NCI-H2107 (cell line): ENCODE measurements at places on chromosomes 5 and 9.

DNA sequence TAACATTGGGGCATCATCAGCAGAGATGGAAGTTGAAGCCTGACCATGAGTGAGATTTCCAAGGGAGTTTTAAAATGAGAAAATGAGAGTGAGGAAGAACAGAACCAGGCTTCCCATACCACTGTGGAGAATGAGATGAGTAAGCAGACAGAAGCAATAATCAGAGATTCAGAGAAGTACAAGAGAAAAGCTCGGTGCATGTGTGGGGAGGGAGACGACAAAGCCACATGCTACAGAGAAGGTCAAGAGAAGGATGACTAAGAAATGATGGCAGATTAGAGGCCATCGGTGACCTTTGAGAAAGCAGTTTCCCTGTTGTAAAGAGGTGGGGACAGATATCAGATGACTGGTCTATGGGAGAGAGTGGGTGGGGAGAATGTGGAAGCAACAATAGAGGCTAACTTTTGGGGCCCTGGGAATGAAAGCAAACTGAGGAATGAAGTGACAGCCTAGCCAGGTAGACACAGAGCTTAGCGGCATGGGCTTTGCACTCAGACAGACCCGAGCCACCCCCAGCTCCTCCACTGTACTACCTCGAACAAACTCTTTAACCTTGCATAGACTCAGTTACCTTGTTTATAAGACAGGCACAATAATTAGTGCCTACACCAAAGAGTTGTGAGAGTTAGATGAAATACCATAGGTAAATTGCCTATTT lies 207.7 kb downstream of the PIK3R1 start:
- no peak for DNase-seq

DNA sequence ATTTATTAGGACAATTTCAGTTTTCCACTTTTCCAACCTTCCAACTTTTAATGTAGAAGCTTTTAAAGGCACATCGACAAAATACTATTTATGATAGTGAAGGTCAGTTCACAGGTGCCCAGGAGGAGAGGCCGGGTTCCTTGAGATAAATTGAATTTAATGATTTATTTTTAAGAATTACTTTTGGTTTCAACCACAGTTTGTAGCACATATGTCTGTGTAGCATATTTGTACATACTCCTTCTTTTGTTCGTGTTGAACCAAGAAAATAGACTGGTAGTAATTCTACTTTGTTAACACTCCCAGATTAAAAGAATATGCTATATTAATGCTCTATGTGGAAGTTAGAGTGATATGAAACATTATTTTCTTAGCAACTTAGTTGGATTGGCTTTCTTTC lies 46.7 kb downstream of the NTRK2 start:
- no peak for DNase-seq

- DNase-seq = no peak
Measured at GRCh38 chr5:18354828-18355227, 720.6 kb downstream of the TAF11L14 start.

DNA sequence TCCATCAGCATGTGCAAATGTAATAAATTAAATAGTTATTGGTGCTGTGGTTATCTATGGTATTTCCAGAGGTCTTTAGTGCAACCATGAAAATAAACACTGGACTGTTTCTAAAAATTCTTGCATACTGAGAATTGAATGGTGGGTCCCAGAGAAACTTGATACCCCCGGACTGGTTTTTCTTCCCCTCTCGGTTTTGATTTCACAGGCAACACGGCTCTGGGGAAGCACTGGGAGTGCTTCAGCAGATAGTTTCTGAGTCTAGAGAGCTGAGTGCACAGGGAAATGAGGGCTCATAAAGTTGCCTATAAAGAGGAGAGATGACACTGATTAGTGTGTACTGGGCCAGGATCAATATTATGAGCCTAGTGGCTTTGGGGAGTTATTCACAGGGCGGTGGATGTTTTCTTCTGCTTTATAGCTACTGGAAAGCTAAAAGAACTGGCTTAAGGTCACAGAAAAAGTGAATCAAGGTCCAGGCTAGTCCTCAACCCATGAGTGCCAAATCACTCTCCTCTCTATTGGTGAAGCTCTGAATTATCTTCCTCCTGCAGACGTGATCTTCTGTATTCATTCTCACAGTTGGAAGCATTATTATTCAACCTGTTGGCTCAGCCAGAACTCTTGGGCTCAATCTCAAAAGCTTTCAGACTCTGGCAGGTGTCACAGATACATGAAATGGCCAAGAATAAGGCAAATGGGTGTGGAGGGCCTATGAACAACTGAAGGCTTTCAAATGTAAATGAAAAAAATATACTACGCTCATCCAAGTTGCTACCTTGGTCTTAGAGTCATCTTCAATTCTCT lies 170.2 kb upstream of the HMHB1 start:
- DNase-seq = no peak

GRCh38 chr5:95975703-95976102 lies 14.1 kb upstream of the ELL2 start:
- no peak for DNase-seq

DNA sequence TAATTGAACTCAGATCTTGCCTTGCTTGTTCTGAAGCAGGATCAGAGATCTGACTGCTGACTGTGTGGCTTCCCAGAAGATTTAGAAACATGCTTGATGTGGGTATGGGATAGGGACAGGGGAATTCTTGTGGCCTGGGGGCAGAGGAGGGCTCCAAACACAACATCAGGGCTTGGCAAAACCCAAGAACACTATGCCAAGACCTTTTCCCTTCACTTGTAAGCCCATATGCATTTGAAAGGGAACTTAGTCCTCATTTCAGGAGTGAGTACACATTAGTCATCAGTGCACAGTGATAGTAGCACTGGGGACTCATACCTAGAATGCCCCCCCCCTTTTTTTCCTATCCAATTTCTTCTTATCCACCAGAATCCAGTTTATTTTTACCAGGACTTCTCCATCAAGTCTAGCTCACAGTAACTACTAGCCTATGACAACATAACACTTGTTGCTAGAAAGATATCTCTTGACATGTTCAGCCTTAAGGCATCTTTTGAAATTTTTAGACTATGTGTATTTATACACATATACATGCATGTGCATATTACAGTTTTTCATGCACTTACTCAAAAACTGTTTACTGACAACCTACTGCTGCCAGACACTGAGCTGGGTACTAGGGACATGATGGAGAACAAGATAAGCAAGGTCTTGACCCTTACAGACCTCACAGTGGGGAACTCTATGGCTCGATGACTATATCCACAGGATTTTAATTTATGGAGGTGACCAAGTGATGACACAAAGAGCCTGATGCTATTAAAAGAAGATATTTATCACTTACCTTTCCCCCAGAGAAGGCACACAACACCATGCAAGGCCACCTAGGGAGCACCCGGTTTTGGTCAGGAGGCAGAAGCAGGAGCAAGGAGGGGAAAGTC lies 158.3 kb upstream of the MAP3K1 start:
- no peak for DNase-seq
